CD4-positive, alpha-beta T cell treated with Interleukin-4 for 4 hours (primary cell): ENCODE measurements at places on chromosomes 2 and 18.
A peak's percentile ranks its signal among the peaks of the same experiment; 100 is the strongest.

- no peak for DNase-seq
Measured at GRCh38 chr2:15303874-15304273, 257.3 kb downstream of the NBAS start.

DNA sequence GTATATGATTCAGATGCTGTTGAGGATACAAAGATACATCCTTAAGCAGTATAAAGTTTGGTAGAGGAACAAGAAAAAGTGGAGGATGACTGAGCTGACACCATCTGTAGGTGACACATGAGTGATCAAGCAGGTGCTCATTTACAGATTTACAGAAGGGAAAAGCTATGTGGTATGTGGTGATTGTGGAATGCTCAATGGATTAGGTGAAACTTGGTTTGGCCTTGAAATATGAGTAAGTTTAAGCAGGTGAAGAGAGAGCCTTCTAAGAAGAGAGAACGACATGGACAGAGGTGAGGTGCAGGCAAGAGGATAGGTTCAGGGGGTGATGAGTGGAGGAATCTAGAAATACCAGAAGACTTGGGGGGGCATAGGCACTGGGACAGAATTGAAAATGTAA, 5.9 kb downstream of the ASXL3 start:
- DNase-seq = no peak

DNA sequence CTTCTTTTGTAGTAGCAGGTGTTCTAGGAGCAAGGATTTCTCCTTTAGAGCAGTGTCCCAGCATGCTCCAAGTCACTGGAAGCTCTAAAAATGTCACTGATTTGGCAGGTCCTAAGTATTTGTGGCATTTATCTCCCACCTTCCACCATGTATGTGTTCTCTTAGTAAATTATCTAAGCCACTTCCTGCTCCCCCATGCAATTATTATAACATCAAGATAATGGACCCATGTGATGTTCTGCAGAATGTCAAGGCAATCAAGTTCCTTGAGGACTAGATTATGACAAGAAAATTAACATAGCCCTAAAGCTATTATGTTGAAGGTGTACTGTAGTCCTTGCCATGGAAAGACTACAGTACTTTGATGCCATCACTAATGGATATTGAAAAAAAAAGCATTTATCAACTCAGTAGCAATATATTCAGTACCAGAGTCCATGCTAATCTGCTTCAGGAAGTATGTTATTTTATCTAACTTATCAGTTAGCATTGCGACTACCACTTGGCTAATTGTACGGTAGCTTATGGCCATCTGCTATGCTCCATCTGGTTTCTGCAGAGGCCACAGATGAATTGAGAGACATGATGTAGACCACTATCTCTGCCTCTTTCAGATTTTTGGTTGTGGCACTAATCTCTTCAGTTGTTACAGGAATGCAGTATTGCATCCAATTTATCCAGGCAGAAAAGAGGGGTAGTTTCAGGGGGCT, 56.7 kb downstream of the GPR39 start:
- DNase-seq = no peak

DNA sequence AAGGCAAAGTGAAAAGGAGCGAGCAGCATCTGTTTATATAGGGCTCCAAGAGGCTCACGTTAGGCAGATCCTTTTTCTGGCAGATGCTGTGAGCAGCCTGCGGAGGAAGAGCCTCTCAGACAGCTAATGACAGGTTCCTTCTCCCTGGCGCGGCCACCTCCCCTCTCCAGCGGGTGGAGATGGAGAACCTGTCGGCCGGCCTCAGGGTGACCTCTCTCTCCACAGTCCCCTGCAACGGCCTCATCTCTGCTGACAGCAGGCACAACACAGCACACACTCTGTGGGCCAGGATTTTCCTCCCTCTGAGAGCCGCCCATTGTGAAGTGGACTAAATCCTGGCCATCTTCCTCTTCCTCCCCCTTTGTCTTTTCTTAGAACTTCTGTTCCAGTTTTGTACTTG, 119.8 kb downstream of the PRKCE start:
- DNase-seq = peak; percentile 5

DNA sequence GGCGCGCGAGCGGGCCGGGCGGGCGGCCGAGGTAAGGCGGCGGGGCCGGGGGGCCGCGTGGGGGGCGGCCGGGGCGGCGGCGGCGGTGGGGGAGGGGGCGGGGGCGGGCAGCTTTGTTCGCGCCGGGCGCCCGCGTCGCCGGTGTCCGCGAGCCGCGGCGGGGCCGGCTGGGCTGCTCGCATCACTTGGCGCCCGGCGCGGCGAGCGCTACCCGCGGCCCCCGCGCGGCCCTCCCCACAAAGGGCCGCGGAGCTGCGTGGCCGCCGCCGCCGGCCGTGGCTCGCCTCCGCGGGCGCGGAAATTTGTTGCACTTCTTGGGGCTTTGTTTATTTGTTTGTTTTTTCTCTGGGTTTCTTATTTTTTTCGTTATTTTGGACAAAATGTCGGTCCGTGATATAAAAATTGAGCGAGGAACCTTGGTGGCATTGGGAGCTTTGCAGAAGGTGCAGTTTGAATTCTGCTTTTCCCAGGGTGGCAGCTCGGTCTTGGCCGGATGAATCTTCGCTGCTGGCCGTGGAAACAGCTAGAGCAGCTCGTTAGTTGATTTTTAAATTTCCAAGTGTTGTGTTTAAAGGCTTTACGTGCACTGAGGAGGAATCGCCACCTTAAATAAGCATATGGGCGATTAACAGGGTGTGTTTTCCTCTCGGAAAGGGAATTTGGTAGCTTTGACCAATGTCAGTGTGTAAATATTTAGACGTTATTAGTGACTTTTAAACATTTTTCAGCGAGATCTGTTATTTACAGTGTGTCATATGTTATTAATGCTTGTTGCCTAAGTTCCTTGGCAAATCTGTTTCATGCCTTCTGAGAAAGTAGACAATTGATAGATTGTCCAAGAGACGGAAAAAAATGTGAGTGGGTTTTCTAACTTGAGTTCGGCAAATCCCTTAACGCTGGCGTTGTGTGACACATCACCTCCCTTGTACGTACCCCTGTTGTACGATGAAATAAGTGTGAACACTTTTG, 822 bp downstream of the UBE2E3 start:
- DNase-seq = peak; percentile 28

GRCh38 chr2:201257381-201257955, 2.9 kb upstream of the CASP8 start:
- peak; percentile 81 for DNase-seq

GRCh38 chr2:100176925-100177324, 34.5 kb upstream of the AFF3 start:
- no peak for DNase-seq

- DNase-seq = peak; percentile 34
Measured at GRCh38 chr2:29841386-29842004, 79.9 kb downstream of the ALK start.

GRCh38 chr18:50928551-50928950, 39.3 kb upstream of the ELAC1 start:
- no peak for DNase-seq

- DNase-seq = peak; percentile 65
Measured at GRCh38 chr18:63299837-63300745, 19.5 kb downstream of the BCL2 start.

DNA sequence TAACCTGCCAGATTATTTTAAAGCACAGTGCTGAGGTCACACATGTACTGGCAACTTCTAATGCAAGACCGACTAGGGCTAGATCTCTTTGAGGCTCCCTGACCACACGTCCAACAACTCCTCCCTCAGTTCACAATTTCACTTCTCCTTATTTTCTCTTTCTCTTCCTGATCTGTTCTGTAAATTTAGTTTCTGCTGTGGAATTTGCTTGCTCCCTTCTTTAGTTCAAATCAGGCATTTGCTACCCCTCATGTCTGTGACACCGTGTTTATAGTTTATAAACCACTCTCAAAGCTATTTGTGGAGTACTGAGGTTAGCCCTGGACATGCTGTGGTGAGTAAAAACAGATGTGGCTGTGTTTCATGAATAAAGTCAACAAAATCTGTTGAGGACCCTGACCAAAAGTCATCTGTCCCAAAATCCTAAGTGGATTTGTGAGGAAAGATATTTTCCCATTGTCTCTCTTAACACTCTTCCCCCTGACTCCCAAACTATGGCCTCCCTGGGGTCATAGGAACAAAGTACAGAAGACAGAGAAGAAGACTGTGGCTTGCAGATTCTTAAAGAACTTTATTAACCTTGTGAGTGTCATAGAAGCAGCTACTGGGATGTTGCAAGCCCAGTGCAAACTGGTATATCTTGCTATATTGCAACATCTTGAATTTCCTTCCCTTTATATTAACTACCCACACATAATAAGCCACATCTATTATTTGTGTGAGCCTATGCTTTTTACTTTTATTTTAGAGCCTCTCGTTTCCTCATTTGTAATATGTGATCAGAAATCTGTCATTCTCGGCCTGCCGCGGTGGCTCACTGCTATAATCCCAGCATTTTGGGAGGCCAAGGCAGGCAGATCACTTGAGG, 3.5 kb upstream of the NAGK start:
- DNase-seq = peak; percentile 3

- no peak for DNase-seq
Measured at GRCh38 chr2:63712748-63713147, 124.0 kb downstream of the MDH1 start.

- no peak for DNase-seq
Measured at GRCh38 chr2:69781321-69782248, 39.7 kb downstream of the ANXA4 start.

DNA sequence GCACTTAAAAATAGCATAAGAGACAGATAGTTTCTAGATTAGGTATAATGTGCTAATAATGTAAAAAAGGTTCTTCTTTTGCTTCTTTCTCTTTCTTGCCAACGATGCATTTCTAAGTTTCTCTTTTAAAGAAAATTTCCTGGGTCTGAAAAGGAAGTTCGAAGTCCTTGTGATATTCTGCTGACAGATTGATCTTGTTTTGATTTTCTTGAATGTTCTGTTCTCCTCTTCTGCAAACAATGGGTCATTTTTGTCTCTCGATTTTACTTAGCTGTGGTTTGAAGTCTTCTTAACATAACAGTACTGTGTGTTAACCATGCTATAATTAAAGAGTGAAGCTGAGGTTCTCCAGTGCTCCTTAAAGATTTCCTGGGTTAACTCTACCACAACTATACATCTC, 61.1 kb upstream of the ACYP2 start:
- DNase-seq = no peak

DNA sequence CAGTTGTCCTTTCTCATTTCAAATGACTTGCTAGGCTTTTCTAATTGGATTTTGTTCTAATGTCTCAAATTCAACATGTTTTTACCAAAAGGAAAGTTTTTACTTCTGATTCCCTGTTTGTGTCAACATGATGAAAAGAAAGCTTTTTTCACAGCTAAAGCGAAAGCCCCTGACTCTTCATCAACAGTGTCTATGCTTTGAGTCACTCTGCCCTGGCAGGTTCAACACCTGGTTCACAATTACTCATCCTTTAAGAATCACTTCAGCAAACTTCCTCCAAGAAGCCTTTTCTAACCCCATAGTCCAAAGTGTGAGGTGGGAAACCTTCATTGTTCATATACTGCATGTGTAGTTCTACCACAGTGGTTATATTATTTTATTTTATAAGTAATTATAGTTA, 7.6 kb upstream of the DSG2 start:
- no peak for DNase-seq

DNA sequence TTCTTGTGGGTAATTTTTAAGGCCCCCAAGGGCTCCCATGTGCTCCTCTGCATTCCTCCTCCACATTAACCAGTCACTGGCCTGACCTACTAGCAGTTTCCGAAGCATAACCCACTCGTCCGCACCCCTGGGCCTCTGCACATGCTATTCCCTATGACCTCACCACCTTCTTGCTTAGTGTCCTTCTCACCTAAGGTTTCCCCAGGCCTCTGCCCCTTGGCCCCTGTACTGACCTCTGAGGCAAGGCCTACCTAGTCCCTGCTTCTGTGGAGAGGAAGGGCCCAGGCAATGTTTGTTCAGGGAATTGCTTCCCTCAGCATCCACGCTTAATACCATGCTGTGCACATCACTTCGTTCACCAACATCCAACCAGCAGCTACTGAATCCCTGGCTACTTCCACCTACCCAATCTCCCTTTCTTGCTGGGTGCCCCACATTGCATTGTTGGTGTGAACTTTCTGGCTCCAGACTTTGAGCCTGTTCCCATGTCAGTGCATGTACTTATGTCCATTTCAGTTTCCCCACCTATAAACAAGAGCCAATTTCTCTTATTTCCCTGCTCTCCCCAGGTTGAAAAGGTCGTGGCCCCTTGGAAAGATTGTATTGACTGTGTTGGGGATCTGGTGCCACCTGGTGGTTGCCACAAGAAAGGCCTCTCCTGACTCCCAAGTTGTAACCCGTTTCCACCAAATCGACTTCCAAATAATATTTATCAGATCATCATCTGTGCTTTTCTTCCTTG, 19.2 kb upstream of the TMEM177 start:
- peak; percentile 49 for DNase-seq

DNA sequence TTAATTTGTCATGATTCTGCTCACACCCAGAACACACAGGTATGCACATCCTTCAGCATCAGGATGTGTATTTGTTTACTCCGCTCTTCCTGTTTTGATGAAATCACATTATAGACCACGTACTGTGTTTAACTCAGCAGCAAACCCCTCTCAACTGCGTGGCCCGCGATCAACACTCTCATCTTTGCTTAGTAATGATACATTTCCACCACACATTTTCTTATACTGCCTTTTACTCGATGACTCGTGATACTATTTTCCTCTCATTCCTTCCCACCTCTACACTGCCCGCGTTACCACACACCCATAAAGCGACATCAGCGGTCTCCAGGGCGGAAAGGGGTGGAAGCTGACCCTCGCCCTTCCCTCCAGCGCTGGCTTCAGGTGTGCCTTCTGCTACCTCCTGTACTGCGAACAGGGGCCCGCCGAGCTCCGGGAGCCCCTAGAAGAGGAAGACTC, 1.3 kb downstream of the NETO1 start:
- no peak for DNase-seq

- no peak for DNase-seq
Measured at GRCh38 chr2:217247476-217247875, 387.6 kb upstream of the TNP1 start.

- DNase-seq = no peak
Measured at GRCh38 chr2:70241340-70241739, 7.1 kb downstream of the TIA1 start.

DNA sequence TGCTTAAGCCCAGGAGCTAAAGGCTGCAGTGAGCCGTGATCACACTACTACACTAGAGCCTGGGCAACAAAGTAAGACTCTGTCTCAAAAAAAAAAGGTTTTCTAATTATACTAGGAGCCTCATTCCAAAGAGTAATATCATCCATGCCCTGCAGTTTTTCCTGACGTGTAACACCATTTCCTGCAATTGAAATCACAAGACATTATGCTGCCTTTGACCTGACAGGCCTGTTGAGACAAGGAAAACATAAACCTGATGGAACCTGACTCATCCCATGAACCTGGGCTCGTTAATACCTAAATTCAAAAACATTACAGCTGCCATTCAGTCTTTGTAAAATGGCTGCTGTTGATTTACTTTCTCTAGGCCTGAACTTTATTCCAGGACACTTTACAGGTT, 58.7 kb upstream of the PEX13 start:
- no peak for DNase-seq

- no peak for DNase-seq
Measured at GRCh38 chr18:28113271-28114029, 63.5 kb downstream of the CDH2 start.

DNA sequence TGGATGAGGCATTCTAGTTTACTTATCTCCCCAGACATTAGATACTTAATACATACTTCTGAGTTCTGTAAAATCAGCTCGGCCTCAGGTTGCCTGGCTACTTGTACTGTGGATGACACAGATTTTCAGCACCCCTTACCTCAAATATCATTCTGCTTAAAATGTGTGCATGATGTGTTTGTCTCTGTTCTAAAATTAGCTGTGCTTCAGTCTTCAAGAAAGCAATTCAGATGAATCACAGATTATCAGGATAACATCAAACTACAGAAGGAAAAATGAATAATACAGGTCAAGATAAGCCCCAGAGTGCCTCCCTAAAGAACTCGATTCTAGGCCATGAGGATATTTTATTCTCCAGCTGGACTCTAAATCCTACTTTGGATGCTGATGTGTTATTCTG, 21.3 kb upstream of the MAPRE2 start:
- no peak for DNase-seq
